ENCODE measurements at places on chromosomes 2 and 18.

- no peak for DNase-seq
These were observed 24.0 kb downstream of the POLR1A start for GRCh38 chr2:86081724-86082123.

GRCh38 chr2:42224422-42225067 lies 55.4 kb downstream of the EML4 start:
- DNase-seq = no peak

DNA sequence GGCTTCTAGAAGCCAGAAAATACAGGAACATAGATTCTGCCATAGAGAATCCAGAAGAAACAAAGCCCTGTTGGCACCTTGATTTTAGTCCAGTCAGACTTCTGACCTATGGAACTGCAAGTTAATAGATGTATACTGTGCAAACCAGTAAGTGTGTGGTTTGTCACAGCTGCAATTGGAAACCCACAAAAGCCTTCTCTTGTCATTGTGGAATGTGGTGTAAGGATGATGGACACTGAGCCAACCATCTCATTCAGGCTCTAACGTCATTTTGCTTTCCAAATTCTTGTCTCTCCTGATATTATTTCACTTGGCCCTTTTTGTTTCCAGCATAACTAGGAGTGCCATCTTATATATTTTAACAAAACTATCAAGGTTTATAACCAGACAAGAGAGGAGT lies 369.5 kb upstream of the SMIM21 start:
- DNase-seq = no peak

- DNase-seq = no peak
These were observed 199.7 kb downstream of the ADCYAP1 start for GRCh38 chr18:1104181-1104881.

DNA sequence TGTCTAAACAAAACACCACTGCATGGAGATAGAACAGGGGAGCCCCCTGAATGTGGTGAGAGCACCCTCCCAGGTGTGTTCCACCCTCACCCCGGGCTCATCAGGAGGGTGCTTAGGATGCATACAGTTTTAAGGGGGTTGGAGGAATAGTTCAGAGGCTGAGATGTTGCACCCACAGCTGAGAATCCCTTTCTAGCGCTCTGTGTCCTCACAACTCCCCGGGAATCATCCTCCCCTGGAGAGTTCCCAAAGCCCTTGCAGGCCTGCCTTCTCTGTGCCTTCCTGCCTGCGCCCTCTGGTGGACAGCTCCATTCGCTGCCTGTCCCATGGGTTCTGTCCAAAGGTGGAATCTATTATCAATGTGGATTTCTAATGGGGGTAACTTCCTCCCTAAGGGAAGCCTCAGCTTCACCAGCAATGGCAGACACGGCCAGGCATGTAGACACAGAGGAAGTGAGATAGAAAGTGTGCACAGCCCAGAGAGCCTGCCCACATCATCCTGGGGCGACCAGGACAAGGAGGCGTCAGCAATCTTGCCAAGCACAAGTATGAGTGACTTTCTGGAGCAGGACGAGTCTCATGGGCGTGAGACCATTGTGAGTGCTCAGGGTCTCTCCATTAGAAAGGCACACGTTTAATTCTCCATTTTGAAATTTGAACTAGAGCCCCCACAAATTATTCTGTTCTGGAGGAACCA lies 1.2 kb upstream of the UGT1A5 start:
- DNase-seq = no peak

DNA sequence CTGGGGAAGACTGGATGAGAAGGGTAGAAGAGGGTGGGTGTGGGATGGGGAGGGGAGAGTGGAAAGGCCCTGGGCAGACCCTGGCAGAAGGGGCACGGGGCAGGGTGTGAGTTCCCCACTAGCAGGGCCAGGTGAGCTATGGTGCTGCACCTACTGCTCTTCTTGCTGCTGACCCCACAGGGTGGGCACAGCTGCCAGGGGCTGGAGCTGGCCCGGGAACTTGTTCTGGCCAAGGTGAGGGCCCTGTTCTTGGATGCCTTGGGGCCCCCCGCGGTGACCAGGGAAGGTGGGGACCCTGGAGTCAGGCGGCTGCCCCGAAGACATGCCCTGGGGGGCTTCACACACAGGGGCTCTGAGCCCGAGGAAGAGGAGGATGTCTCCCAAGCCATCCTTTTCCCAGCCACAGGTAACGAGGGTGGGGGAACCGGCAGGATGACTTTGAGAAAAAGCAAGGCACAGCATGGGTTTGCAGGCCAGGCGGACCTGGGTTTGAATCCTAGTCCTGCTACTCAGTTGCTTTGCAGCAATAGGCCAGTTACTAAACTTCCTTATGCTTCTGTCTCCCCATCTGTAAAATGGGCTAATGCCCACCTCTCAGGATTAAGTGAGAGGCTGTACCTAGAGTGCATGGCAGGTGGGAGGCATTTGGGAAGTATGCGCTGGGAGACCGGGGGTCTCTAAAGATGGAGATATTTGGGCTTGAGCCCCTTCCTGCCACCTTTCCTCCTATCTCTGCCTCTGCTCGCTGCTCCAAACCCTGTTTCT lies at the start of gene INHA:
Gene INHA (plus strand): TSS at position 74 of the 765 bp plus-strand sequence. CDS start 65 bp downstream, at position 139.
- no peak for DNase-seq

DNA sequence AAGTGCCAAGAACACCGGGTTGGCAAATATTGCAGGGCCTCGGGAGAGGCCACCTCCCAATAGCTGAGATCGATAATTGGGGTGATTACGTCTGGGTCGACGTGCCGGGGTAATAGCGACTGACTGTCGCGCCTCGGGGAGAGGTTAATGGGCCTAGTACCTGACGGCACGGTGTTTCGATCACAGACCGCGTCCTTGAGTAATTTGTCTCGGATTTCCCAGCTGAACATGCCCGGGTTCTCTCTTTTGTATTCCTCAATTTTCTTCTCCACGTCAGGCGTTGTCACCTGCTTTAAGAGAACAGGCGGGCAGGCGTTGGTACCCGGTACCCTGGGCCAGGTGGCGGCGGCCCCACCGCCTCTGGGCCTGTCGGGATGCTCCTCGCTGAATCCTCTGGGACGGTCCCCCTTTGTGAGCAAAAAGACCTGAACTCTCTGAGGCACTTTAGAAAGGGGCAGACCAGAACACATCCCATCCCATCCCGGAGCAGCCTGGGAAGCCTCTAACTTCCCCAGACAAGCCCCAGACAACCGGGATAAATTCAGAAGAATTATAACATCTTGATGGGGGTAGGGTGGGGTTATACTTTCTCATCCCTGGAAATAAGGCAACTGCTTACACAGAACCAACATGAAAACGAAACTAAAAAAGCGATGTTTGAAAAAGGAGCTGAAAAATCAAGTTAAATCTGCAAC lies 3.3 kb downstream of the PAX3 start:
- no peak for DNase-seq

GRCh38 chr2:43701111-43701510 lies 24.9 kb upstream of the C1GALT1C1L start:
- DNase-seq = no peak

- no peak for DNase-seq
These were observed 191.8 kb downstream of the KCNH7 start for GRCh38 chr2:162646794-162647193.

DNA sequence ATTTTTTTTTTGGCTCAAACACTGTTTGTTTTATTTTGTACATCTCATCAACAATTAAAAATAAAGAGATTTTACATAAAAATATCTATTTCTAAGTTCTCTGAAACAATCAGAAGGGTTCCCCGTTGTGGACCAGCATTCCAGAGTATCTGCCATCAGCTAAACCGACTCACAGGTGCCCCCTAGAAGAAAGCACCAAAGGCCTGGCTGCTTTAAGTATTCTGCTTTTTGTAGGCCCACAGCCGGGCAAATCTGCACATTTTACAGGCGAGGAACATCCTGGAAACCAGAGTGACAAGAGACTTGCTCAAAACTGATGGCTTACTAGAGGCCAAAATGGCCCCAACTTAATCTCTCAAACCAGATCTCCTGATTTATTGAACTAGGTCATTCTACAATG lies 82.2 kb upstream of the SETBP1 start:
- DNase-seq = no peak

DNA sequence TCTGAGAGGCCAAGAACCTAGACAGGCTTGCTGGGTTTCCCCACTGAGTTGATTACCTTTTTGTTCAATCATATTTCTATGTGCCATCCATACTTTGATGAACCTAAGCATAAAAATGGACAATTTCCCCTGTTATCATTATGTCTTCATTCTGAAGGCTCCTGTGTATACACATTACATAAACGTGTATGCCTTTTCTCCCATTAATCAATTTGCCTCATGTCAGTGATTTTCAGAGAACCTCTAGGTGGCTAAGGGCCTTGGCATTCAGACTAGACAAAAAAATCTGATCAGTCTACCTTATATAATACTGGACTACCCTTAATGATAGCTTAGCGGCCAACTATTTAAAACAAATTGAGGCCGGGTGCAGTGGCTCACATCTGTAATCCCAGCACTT lies 4.1 kb upstream of the PEX13 start:
- no peak for DNase-seq

DNA sequence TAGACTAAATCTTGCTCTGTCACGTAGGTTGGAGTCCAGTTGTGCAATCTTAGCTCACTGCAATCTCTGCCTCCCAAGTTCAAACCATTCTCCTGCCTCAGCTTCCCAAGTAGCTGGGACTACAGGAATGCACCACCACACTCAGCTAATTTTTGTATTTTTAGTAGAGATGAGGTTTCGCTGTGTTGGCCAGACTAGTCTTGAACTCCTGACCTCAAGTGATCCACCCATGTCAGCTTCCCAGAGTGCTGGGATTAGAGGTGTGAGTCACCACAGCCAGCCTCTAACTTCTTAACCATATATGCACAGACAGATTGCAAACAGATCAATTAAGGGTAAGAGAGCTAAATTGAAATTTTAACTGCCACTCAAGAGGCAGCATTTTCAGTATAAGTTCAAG lies 22.1 kb upstream of the CNGA3 start:
- no peak for DNase-seq

DNA sequence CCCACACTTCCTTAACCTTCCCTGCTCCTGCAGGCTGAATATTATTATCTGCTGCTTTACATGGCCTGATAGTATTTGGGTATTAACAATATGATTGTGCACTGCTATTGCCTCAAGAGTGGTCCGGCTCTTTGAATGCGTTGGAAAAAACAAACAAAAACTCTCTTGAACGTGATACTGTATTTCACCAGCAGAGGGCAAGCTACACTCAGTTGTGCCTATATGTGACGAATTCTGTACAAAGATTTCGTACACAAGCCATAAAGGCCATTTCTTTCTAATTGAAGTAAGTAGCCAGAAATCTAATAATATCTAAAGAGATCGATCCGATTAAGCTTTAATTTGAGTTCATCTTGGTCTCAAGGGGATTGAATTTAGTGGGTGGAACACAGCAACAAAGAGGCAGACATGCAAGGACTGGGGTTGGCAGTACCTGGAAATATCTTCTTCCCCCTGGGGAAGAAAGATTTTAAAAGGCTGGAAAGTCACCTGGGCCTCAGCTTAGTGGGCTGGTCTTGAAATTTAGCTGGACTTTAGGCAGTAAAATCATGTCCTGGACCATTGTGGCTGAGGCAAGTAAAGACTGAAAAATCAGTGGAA lies 49.3 kb upstream of the RAB6D start:
- no peak for DNase-seq

DNA sequence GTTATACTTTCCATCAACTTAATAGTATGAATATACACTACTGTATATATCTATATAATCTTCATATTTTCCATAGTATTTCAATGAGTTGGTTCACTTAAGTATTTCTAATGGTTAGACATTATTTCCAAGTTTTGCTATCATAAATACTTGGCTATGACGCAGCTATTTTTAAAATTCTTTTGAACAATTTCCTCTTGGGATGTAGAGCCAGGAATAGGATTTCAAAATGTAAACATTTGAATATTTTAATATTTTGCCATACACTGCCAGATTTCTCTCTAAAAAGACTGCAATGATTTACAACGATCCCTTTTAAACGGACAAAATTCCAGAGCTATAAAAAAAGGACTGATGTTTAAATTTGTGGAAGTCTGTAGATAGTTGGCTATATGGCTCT lies 95.6 kb downstream of the NUP35 start:
- no peak for DNase-seq

- no peak for DNase-seq
These were observed 16.9 kb upstream of the CD28 start for GRCh38 chr2:203689426-203690116.

DNA sequence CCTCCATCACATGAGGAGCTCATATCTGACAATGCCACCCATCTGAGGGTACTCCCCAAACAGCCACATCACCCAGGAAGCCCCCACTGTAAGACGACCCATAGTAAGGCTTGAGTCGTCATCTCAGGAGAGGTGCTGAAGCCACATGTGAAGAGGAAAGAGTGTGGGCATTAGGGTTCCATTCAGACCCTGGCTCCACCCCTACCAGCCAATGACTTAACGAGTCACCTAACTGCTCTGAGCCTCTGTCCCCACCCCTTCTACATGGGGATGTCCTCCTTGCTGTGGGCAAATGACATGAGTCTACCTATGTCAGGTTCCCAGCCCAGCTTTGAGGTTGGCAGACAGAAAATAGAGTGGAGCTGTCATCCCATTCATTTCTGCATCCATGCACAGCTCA lies 46.3 kb downstream of the C1QL2 start:
- DNase-seq = peak; percentile 79

DNA sequence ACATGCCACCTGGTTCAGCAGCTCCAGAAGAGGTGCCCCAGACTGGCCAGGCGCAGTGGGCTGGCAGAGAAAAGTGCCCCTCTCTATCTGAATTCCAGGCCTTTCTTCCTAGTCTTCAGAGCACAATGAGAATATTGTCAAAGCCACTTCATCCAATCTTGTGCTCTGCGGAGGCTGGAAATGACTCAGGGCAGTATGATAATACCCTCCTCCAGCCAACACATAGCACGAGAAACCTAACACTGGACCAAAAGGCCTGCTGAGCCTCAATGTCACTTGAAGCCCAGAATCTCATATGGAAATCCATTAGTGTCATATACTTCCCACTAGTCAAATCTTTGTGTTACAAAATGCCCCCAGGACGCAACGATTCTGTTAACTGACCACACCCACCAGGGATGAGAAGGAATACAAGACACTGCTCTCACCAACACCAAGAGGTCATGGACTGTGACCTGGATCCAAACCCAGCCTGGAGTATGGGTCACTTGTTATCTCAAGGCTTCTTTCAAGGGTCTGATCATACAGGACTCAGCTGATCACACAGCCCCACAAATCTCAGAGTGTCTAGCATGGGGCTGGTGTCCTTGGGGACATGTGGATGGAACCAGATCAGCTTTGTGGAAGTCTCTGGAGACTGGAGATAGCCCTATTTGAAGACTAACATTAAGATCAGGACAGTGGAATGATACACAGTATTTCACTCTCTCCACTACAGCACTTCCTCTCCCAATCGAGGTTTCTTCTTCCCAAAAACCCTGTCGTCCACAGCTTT lies 10.1 kb downstream of the KIF3C start:
- DNase-seq = no peak

GRCh38 chr2:151770995-151771394 lies 36.7 kb upstream of the NEB start:
- no peak for DNase-seq

DNA sequence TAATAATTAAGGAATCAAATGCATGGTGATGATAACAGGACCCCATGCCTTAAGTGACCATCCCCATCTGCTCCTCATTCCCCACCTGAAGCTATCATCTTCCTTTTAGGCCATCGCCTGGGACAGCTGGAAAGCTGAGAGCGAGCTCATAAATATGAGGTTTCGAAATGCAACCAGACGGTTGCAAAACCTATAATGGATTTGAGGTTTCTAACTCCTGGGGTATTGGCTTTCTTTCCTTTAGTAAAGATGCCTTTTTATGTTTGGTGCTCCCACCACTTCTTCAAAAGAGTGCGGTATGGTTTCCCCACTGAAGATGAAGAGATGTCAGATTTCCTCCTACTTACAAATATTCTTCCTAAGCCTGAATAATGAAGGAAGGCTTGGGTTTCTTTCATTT lies 1589.5 kb upstream of the PIK3C3 start:
- DNase-seq = no peak
